GM19239 (cell line): ENCODE measurements at places on chromosomes 4 and X.
A peak's percentile ranks its signal among the peaks of the same experiment; 100 is the strongest.

DNA sequence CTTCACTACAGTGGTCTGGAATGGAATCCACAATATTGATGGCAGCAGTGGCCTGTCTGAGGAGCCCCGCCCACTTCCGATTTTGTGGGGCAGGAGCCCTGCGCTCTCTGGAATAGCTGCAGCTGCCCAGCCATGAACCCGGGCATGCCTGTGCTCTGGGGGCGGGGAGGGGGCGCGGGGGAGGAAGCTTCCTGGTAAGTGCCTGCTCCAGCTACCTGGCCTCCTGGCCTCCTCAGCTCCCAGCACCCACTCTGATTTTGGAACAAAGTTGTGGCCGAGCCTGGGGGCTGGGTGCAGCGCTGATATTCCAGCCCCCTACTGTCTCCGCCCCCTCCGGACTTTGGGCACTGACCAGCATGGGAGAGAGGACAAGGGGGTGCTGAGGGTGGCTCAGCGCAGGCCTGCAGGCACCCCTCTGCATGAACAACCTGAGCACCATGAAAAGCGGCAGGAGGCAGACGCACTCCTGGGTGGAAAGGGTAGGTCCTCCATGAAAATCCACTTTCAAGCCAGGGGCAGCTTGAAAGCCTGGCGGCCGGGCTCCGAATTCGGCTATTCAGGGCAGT, 972.7 kb upstream of the AGA start:
- no peak for DNase-seq

DNA sequence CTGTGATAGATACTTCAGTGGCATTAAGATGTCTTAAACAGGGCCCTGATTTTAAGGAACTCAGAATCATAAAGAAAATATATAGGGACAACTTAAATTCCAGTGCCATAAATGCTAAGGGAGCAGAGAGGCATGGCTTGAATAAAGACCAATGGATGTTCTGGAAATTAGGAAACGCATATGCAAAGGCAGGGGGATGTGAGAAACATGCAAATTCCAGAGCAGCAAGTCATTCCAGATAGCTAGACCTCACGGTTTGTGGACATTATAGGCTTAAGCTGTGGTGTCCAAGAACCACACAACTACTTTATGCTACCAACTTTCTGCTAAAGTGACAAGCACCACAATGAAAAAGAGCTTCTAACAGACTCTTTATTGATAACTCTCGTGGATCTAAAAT, 132.6 kb upstream of the ANK2 start:
- no peak for DNase-seq

GRCh38 chr4:158875026-158875425, 106.2 kb downstream of the FNIP2 start:
- no peak for DNase-seq

- no peak for DNase-seq
Observed at GRCh38 chr4:63459329-63459728, 949.9 kb downstream of the TECRL start.

GRCh38 chr4:99946356-99947189, at the start of gene DNAJB14:
Gene DNAJB14, minus strand, starts transcription at chr4:99946618. Its CDS starts 47 bp downstream, at chr4:99946571.
- DNase-seq, result peak; percentile 34

DNA sequence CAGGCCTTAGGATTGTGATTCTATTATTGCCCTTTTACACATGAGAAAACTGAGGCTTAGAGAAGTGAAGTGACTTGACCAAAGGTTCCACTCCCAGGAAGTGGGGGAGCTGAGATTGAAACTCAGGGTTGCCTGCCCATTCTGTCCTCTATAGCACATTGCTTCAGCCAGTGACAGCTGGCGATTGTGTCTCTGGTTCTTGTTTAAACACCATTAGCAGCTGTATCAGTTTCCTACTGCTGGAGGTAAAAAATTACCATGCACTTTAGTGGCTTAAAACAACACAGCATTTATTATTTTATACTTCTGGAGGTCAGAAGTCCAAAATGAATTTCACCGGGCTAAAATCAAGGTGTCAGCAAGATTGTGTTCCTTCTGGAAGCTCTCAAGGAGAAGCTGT, 205.8 kb upstream of the MAMLD1 start:
- DNase-seq, result no peak

DNA sequence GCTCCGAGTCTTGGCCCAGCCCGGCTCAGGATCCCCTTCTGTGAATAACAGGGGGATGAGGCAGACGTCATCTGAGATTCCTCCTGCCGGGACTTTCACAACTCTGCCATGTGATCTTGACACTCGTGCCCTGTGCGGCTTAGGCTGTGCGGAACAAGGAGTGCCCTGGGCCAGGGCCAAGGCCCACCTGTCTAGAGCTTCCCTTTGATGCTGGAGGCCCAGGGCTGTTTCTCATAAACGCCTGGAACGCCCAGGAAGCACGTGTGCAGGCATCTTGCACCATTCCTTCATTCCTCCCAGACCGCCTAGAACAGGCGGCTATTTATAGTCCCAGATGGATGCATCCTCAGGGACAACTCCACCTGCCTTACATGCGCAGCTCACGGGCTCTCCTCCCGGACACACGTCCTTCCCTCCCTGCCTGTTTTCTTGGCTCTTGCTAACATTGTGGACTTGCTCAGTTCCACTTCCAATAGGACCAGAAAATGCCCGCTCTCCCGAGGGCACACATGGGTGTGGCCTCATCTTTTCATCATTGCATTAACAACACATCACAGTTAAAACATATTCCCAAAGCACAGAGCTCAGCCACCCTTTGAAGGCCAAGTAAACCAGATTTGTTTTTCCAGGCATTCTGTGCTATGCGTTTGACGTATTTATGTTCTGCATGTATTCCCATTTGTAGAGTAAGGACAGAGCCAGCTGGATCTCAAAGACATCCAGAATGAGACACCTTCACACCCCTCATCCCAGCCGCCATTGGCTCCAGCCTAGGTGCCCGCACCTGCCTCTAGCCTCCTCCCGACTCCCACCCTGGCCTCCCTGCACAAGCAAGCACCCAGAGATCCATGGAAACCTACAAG, 57.2 kb downstream of the ABLIM2 start:
- no peak for DNase-seq
